ENCODE measurements at places on chromosomes 4 and X.

- no peak for DNase-seq
Observed at GRCh38 chrX:3550160-3550751, 163.2 kb downstream of the PRKX start.

GRCh38 chrX:140505421-140506337 is 810 bp upstream of the SOX3 start:
- no peak for DNase-seq

DNA sequence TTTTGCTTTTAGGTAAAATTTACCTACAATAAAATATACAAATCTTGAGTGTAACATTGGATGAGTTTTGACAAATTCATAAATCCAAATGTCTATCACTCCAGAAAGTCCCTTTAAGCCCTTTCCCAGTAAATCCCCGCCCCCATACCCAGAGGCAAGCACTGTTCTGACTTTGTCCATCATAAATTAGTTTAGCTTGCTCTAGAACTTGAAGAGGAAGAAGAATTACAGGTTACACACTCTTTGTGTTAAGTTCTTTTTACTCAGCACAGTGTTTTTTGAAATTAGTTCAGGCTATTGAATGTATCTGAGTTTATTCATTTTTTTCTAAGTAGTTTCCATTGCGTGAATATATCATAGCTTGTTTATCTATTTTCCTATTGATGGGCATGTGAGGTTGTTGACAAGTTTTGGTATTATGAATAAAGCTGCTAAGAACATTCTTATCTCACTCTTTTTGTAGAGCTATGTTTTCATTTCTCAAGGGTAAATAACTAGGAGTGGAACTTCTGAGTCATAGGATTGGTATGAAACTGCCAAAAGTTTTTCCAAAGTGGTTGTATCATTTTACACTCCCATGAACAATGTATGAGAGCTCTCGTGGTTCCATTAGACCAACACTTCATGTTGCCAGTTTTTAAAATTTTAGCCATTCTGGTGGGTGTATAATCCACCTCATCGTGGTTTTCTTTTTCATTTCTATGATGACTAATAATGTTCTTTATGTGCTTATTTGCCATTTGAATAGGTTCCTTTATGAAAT is 22.4 kb upstream of the HPSE start:
- DNase-seq = peak; percentile 91

DNA sequence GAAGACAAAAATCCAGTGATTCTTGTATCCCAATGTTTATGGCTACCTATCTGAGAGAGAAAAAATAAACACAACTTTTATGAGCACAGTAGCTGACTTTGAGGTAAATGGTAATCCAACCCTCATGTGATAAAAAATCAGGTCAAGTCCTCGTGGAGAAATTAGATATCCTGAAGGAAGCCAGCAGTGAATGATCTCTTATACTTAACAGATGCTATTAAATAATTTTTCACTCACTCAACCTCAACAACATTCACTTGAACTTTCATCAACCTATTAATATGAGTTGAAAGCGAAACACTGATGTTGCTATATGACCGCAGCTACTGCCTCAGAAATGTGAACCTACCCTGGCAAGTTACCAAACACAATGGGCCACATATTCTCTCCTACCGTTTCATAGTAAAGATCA is 105.4 kb downstream of the GPC3 start:
- no peak for DNase-seq

- no peak for DNase-seq
Observed at GRCh38 chr4:86543560-86544309, 50.4 kb upstream of the PTPN13 start.

GRCh38 chr4:77074381-77074831 is 1.4 kb downstream of the CCNI start:
- no peak for DNase-seq

DNA sequence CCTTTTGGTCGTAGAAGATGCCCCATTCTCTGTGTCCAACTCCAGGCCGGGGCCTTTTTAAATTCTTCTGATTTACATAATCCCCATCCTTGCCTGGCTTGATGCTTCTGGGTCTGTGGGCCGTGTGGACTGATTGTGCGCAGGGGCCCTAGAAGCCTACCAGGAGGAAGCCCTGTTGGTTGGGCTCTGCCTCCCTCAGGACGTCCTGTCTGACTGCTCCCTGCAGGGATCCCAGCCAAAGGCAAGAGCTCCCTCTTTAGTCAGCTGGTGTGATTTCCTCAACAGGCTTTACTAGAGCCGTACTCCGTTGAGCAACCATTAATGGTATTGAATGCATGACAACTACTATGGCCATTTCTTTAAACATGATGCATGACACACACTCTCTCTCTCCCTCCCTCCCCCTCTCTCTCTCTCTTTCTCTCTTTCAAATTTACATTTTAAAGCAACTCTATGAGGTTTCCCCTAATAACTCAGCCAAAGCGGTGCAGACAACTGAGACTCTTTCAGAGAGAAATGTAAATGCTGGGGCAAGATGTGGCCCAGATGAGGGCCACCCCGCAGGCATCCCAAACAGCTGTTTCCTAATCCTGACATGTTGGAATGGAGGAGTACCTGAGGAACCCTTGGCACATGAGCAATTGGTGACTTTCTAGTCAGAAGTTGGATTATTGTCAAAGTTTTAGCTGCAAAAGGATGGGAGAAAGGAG is 117.3 kb downstream of the DRD5 start:
- peak; percentile 16 for DNase-seq

- no peak for DNase-seq
Observed at GRCh38 chr4:62970846-62971245, 1438.4 kb downstream of the TECRL start.

- DNase-seq = peak; percentile 33
Observed at GRCh38 chrX:47664737-47665136, 5.8 kb upstream of the UXT start.

- DNase-seq = peak; percentile 38
Observed at GRCh38 chrX:13489454-13489853, 79.9 kb upstream of the EGFL6 start.

GRCh38 chrX:22952010-22952409 is 47.8 kb upstream of the DDX53 start:
- peak; percentile 51 for DNase-seq
